ENCODE measurements at places on chromosomes 5 and 9. TPM values are rescaled to one million over a fixed set of nuclear protein-coding genes. Genes with fewer than 3 reads are reported as not detected.

DNAJC18 gene
- 52.6 TPM for total RNA-seq

GRCh38 chr5:83197326-83197967 is 120.1 kb downstream of the XRCC4 start:
- DNase-seq, result no peak

DNA sequence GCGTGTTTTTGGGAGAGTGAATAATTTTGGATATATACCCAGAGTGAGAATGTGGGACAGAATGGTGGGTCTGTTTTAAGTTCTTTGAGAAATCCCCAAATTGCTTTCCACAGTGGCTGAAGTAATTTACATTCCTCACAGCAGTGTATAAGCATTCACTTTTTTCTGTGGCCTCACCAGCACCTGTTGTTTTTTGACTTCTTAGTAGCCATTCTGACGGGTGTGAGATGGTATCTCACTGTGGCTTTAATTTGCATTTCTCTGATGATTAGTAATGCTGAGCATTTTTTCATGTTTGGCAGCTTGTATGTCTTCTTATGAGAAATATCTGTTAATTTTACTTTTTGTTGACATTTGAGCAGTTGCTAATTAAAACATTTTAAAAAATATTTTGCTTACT is 9.4 kb upstream of the SPATA31D1 start:
- DNase-seq, result no peak

GRCh38 chr5:88108490-88109279 is 160.0 kb downstream of the TMEM161B start:
- DNase-seq, result no peak

DNA sequence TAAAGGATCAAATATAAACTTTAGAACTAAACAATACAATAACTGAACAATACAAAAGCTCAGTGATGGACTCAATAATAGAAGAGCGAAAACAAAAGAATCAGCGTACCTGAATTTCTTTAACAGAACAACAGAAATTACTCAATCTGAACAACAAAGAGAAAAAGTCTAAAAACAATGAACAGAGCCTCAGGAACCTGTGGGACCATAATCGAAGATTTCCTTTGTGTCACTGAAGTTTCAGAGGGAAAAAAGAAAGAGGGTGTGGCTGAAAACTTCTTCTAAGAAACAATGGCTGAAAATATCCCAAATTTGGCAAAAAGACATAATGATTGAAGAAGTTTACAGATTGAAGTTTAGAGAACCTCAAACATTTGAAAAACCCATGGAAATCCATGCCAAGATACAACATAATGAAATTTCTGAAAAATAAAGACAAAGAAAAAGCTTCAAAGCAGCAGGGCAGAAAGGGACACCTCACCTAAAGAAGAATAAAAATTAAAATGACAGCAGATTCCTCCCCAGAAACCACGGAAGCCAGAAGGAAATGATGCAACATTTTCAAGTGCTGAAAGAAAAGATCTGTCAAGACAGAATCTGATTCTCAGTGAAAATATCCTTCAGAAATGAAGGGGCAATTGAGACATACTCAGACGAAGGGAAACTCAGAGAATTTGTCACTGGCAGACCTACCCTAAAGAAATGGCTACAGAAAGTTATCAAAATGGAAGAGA is 288.8 kb downstream of the ARL15 start:
- peak; percentile 7 for DNase-seq

GRCh38 chr5:72508241-72509170 is 1.3 kb upstream of the ZNF366 start:
- no peak for DNase-seq

DNA sequence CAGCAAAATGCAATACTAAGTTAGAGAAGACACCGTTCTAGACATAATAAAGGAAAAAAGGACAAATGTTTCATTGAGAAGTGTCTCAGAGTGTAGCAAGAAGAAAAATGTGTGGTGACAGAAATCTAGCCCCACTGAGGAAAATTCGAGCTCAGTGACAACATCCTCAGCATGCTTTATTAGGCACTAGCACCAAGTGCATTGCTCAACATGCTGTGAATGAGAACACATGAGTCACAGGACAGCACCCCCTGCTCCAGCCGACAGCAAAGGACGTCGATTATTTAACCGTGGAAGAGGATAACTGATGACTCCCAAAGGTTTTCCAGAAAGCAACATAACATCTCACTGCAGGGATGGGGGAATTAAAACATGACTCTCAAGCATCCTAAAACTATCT is 182.7 kb downstream of the GNAQ start:
- DNase-seq, result peak; percentile 80

DNA sequence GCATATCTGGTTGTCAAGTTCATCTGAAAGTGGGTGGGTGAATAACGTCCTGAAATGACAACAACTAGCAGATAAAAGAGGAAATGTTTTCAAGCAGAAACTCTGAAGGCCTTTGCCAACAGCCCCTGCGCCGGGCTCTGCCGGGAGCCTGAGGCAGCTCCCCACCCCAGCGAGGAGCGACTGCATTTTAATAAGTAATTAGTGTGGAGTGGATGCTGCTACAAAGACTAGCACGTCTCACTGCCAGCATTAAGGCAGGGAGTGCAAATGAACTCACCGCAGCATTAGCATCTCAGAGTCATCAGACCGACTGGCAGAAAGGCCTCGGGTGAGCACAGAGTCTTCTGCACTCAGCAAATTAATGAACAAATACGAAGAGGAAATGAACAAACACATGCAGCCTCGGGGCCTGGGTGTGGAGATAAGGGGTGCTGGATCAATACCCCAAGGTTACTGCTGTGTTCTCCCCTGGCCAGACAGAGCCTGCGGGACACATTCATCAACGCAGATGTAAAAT is 63.8 kb downstream of the VAV2 start:
- DNase-seq, result no peak

- DNase-seq, result no peak
Measured at GRCh38 chr9:103913899-103914298, 180.2 kb upstream of the SMC2 start.

DOK3 gene
- 5.3 TPM for total RNA-seq

PCDHA1 gene
- not detected for total RNA-seq

- DNase-seq, result no peak
Measured at GRCh38 chr9:118975736-118976135, 393.5 kb downstream of the BRINP1 start.

PPIC gene
- 26.5 TPM for total RNA-seq

DNA sequence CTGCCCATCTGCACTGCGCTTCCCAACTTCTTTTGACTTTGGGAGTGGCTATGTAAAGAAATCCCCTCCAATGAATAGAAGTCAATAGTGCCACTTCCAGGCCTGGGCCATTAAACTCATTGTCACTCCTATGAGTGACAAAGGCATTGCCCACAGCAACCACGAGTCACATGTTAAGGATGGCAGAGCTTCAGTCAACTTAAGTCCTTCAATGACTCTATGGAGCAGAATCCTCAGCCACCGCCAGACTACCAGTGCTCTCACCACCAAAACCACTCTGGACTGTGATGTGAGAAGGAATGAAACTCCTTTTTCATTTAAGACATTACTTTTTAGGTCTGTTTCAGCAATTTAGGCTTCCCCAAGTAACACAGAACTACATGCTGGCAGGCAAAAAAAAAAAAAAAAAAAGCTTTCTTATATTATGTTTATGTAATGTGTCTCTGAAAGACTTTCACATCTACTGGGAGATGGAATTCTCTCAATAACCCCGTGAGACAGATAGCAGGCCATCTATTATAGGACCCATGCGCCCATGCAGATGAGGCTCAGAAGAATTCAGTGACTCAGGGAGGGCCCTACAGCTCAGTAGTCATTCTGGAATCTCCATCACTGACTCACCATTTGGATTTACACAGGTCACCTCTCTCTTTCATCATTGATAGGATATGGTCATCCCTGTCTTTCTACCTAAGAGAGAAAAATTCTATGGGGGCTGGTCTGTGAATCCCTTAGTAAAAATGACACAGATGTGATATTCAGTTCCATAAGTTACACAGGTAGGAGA is 180.5 kb downstream of the CEMIP2 start:
- no peak for DNase-seq

SLC1A3 gene
- total RNA-seq, result 0.44 TPM

MYOZ3 gene
- total RNA-seq, result 1.2 TPM

PFN3 gene
- not detected for total RNA-seq

DNA sequence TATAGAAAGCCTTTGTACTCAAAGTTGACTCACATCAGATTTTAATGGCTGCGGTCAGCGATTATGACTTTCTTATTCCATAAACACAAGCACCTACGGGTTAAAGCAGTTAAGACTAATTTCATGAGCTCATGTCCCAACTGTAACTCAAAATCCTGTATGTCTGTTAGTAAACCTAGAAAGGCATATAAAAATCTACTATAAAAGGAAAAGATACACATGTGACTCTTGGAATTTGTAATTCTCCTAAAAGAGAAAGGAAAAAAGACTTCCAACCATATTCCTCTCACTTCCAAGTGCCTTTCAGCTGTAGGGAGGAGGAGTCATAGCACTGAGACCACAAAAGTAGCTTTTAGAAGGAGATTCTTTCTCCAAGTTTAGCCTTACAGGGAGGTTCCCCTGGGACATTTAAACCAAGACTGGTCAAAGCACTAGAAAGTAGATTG is 129.1 kb downstream of the EBF1 start:
- DNase-seq, result no peak

DNA sequence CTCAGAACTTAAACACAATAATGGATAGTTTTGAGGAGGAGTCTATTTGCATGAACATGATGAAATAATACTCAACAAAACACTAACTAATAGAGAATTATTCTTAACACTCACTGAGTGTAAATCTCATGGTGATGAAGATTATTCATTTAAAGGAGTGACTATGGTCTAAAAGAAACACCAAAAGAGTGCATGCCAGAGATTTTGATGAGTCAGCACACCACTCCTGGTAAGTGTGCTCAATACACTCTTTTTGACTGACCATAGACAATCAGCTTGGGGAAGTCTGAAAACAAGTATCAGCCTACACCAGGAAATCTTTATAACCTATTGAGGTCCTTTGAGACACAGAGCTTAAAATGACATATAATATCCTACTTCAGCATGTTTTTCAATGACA is 6.8 kb upstream of the FST start:
- DNase-seq, result no peak

LCN1 gene
- total RNA-seq, result not detected

- DNase-seq, result no peak
Measured at GRCh38 chr9:98370300-98370975, 115.0 kb upstream of the TBC1D2 start.

- no peak for DNase-seq
Measured at GRCh38 chr9:135130207-135130976, 42.9 kb downstream of the OLFM1 start.

GRCh38 chr5:65837139-65837538 is 89.2 kb upstream of the ERBIN start:
- no peak for DNase-seq

HCN1 gene
- total RNA-seq, result not detected

GRCh38 chr9:77885104-77885672 is 146.4 kb downstream of the GNAQ start:
- DNase-seq, result no peak

DNA sequence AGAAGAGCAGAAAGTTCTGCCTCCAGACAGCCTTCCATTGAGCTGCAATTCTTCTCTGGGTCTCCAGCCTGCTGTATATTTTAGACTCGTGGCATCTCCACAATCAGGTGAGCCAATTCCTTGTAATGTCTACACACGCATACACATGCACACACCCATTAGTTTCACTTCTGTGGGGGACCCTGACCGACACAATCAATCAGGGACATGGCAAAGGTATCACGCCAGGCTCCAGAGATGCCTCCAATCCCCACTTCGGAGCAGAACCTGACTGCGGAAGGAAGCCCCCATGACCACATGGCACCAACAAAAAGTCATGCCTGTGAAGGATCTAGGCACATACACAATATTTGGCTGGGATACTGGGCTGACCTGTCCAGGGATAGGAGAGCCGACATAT is 21.4 kb downstream of the SEMA4D start:
- DNase-seq, result no peak

DNA sequence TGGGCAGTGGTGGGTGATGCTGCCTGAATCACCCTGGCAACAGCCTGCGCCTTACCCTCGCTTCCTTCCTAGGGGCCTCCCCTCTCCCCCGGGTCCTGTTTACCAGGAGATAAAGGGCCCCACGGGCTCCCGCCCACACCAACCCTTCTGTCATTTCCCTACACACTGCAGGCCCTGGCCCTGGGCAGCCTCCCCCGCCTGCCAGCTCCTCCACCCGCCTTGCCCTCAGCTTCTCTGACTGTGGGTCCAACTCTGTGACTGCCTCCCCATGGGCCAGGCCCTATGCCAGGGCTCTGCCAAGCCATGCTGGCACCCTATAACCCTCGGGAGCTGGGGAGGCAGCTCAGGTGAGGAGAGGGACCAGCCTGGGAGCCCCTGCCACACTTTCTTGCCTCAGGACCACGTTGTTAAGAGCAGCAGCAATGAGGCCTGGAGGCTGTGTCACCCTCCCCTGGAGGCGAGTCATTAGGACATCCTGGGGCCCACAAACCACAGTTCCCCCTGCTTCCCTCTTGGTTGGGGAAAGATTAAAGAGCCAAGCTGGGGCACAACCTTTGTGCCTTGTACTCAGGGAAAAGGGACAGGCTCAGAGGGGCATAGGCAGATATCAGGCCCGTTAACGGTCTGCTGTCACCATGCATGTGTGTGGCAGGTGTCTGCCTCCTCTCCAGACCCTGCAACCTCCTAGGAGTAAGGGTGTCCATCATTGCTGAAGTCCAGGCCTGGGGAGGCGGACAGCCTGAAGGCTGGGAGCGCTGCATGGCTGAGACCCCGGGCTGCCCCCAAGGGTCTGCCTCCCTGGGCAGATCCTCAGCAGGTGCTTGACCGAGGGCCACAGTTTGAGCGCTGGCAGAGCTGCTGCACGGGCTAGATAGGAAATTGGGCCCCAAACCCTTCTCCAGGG is 2.8 kb downstream of the MGAT4B start:
- peak; percentile 37 for DNase-seq

- DNase-seq, result no peak
Measured at GRCh38 chr9:72188232-72188631, 39.0 kb downstream of the GDA start.

- no peak for DNase-seq
Measured at GRCh38 chr5:132104556-132104955, 31.0 kb downstream of the CSF2 start.

- no peak for DNase-seq
Measured at GRCh38 chr9:19087106-19088000, 15.4 kb downstream of the HAUS6 start.

DNA sequence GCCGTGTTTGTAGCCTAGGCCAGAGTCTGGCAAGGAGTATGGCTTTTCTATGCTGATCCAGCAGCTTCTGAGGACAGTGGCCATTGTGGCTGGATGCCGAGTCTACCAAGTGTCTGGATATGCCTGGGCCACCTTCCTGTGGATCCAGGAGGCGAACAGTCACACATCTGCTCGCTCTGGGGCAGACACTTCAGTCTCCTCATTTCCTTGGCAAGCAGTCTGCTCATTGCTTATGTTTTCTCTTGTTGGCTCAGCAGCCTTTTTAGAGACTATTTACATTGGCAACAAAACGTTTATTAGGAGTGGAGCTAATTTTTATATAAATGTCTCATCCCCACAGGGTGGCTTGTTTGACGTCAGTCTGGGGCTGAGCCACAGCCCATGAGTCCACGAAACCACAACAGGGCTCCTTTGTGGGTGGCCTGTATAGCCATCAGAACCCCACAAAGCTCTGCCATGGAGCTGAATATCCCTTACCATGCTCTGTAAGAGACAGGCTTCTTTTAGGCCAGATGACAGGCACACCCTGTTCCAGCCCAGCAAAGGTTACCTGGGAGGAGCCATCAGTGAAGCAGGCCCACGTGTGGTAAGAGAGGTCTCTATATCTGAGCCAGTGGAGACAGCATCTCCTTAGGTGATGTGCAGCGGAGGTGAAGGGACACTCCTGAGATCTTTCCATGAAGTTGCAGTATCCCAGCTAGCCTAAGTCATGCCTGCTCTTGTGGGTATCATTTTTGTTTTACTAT is 221.7 kb downstream of the DIRAS2 start:
- DNase-seq, result no peak

GRCh38 chr5:5156471-5157082 is 16.4 kb downstream of the ADAMTS16 start:
- DNase-seq, result no peak

All from endothelial cell of umbilical vein (primary cell).